ENCODE measurements at places on chromosomes 7 and 10. TPM values are rescaled to one million over a fixed set of nuclear protein-coding genes. Genes with fewer than 3 reads are reported as not detected.

GRCh38 chr10:52483587-52483986, 169.5 kb downstream of the DKK1 start:
- no peak for DNase-seq

DNA sequence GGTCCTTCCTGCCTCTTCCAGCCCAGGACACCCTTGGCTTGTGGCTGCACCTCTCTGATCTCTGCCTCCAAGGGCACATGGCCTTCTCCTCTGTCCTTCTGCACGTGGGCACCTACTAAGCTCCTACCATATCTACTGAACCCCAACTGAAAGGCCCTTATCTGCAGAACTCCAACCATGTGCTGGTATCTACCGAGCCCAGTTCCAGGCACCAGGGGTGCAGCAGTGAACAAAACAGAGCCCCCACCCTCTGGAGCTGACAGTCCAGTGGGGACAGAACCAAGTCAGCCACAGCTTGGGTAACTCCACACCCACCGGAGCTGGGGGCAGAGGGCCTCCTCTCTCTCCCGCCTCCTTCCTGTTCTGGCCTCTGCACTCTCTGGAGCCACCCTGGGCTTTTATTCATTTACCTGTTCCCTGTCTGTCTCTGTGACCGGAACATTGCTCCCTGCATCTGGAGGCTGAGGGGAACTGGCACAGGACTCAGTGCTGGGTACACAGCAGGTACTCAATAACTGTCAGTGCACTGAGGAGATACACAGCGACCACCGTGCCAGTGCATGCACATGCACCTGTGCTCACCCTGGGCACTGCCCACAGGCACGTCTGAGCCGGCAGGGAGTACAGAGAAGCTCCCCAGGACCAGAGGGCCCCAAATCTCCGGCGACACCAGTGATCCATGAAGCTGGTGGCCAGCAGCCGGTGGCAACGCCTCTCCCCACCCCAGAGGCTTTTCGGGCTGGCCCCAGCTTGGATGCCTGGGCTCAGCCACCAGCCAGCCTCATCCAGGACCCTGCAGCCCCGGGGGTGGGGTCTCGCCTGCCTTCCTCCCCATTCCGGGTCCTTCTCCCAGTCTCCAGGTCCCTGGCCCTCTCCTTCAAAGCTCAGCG, 2.0 kb downstream of the MICALL2 start:
- DNase-seq: no peak

- DNase-seq: no peak
Observed at GRCh38 chr10:127182161-127182560, 14.2 kb downstream of the INSYN2A start.

GRCh38 chr10:44908066-44908749, 2.9 kb upstream of the TMEM72 start:
- DNase-seq: no peak

GRCh38 chr7:99390941-99391602, 16.5 kb downstream of the ARPC1B start:
- DNase-seq: no peak

- no peak for DNase-seq
Observed at GRCh38 chr7:107643407-107643806, 17.2 kb upstream of the SLC26A4 start.

DNA sequence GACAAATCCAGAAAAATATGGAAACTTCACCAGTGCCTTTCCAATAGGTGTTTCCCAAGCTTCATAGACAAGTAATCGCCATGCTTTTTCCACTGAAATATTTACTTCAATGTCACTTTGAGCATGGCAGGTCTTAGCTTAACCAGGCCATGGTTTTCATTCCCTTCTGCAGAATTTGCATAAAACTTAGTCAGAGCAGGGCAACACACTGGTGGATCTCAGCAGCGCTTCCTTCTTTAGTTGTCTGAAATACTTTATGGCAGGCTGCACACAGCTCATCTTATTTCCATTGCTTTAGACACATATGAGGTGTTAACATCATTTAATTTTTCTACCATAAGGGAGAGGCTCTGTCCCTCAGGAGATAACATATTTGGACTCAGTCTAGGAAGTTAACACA, 102.9 kb upstream of the AHR start:
- DNase-seq: no peak

DNA sequence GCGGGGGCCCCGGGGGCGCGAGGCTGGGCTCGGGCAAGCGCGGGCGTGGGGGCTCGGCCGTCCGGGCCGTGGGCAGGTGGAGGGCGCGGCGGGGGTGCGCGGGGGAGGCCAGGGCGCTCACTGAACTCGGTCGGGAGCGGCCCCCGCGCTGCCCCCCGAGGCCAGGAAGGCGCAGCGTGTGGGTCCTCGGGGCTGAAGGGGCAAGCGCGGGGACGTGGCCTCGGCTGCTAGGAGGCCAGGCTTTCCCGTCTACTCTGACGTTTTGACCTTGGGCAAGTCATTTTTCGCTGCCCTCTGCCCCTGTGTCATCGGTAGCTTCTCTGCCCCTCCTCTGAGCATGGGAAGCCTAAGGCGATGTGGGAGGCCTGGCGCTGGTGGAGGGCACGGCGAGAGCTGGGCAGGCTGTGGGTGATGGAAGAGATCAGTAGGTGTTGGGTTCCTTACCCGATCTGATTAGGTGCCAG, 441 bp downstream of the FBH1 start:
- DNase-seq: no peak

- DNase-seq: peak; percentile 74
Observed at GRCh38 chr10:34638406-34639054, 176.6 kb downstream of the PARD3 start.

DNA sequence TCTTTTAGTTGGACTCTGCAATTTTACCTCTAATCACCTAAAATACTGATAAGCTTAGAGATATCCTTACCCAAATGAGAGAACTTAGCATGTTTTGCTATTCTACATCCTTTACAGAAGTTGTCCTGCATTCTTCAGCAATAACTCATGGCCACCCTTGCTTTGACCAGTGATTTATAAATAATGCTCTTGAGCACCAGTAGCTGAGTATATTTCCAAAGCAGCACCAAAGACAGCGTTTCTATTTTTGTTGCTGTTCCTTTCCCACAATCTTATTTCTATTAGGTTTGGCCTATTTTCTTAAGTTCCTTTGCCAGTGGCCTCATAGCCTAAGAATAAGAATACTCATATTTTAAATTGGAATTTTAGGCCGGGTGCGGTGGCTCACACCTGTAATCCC, 15.0 kb downstream of the ARPC1A start:
- DNase-seq: no peak

The LRMDA gene
- 19.1 TPM for polyA plus RNA-seq

The SPDYE1 gene
- 0.97 TPM for polyA plus RNA-seq

The NPTX2 gene
- polyA plus RNA-seq: 3.1 TPM
